ENCODE measurements at places on chromosomes 2 and 18.

GRCh38 chr2:22499082-22499839 is 885.7 kb upstream of the KLHL29 start:
- no peak for DNase-seq

GRCh38 chr2:118732432-118732831 is 115.0 kb downstream of the EN1 start:
- no peak for DNase-seq

DNA sequence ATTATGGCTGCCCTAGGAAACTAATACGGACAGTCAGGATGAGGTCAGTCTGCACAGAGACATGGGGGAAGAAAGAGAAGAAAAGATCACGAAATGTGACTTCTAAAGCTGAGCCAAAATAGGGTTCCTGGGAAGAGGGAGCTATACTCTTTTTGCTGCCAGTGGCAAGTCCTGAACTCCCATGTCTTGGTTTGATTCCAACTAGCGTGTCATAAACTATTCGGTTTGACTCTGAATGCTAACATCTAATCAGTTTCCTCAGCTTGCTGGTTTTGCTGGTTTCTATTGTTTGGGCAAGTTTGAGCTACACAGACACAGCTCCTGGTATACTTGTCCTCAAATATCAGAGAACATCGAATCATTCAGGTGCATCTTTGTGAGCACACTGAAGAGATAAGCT is 80.5 kb upstream of the CYP1B1 start:
- no peak for DNase-seq

DNA sequence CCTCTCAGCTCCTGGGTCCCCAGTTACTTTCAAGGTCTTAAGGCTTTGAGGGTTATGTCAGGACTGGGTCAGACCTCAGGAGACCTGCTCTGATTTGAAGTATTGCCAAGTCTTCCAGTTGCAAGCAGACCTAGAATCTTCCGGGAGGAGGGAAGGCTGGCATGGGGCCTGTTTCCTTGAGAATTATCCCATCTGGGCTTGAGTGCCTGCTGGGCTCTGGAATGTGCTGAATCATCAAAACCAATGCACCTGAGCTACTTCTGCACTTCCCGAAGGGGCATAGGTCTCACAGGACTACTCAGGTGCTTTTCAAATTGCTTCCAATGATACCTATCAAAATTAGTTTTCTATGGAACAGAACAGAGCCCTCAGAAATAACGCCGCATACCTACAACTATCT is 327.3 kb downstream of the XIRP2 start:
- no peak for DNase-seq

- peak; percentile 84 for DNase-seq
Observed at GRCh38 chr18:64134044-64134747, 14.7 kb downstream of the LINC00305 start.

DNA sequence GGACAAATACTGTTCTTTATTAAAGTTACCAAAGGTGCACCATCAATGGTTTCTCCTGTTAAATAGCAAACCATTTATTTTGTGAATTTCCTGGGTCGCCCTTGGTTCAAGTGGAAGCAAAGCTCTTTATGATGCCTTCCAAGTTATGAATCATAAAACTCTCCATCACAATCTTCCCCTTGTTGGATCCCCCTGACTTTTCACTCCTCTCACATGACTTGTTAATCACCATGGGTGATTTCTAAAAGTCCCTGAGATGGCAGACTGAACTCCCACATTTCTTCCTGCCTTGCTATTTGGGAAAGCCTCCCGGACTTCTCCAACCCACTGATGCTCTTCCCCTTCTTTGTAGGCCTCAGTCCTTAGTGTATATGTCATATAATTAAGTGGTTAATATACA is 176.0 kb downstream of the THADA start:
- DNase-seq = no peak

DNA sequence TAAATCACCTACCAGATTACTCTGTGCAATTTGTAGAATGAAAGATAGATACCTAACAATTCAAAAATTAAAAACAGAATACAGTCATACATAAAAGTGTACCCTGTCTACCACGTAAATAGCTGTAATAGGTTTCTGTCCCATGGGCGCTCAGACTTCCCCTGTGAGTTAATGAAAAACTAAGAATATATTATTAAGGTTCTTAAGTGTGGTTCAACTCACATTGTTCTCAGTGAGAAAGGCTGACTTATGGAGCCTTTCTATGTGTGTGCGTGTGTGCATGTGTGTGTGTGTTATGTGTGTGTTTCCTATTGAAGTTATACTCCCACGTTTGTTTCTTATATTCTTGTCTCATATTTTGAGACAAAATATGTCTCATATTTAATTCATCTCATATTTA is 114.6 kb upstream of the CD302 start:
- DNase-seq = no peak

- DNase-seq = no peak
Observed at GRCh38 chr2:28350196-28350595, 42.5 kb upstream of the FOSL2 start.

- peak; percentile 67 for DNase-seq
Observed at GRCh38 chr2:157990173-157990572, 111.5 kb upstream of the UPP2 start.

DNA sequence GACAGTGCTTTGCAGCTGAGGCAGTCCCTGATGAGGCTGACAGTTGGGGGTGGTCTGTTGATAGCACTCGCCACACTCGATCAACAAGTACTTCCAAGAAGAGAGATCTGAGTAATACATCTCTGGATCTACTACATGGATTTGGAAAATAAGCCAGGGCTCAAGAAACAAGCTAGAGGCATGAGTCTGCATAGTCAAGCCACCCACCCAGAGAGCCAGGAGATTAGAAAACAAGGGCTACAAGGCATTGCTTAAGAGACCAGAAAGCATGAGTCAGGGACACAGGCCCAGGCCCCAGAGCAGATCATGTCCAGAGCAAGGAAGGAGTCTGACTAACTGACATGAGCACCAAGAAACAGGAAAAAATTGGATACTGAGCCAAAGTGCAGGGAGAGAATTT is 196.9 kb upstream of the CWC22 start:
- DNase-seq = no peak

GRCh38 chr2:120802867-120803484 is 67.3 kb downstream of the GLI2 start:
- DNase-seq = no peak

GRCh38 chr18:46413684-46414083 is 243.3 kb downstream of the LOXHD1 start:
- DNase-seq = no peak
